Left renal cortex interstitium (tissue), 4 donors: ENCODE measurements at places on chromosomes 11 and 22. TPM values are rescaled to one million over a fixed set of nuclear protein-coding genes. Genes with fewer than 3 reads are reported as not detected.

SEZ6L gene
- 0.17 TPM for polyA plus RNA-seq

MUC5AC gene
- not detected for polyA plus RNA-seq

CLCF1 gene
- polyA plus RNA-seq, result 4.9 TPM

KCNE3 gene
- polyA plus RNA-seq, result 27.8 TPM

- no peak for DNase-seq
These were observed 25.9 kb upstream of the SCARF2 start for GRCh38 chr22:20463324-20464095.

DNA sequence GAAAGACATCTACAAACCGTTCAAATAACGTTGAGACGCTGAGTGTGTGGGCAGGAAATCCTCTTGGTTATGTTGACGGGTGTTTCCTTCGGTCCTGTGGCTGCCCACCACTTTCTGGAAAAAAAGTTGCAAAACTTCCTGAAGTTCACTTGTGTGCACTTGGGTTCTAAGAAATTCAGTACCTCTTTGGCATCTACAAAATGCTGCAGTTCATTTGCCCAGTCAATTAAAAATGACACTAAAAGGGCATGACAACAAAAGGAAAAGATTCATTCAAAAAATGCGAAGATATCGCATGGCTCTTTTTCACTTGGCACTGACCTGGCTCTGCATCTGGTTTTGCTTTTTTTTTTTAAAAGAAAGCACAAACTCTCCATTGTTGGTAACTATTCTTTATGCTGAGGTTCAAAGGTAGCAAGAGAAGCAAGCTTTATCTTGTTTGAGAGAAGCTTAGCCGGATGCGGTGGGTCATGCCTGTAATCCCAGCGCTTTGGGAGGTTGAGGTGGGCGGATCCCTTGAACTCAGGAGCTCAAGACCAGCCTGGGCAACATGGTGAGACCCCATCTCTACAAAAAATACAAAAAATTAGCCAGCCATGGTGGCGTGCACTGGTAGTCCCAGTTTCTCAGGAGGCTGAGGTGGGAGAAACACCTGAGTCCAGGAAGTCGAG, 10.6 kb upstream of the XBP1 start:
- no peak for DNase-seq

DNA sequence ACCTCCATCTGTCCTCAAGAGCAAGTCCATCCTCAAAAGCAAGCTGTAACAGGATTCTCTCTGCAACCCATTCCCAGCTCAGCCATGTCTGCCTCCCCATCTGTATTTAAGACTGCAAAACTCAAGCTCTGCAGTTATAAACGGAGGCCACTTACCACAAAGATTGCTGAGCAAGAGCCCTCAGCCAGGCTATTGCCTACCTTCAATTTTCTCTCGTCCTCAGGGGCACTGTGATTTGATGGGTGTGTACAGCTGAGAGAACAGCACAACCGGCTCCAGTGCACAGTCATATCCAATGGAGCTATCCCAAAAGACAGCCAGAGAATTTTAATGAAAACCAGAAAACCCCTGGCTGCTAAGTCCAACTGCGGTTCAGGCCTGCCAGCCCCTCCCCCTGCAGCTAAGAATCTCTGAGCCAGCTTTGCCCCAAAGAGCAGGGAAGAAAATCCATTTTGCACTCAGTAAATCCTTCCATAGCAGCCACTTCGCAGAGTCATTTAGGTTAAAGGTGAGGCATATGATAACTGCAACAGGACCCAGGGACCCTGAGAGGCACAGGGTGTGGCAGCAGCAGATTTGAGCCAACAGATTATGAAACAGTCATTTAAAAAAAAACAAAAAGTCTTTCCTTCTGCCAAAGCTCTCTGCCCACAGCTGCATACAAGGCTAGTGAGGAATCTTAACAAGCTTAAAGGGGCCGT, 37.6 kb downstream of the RAB30 start:
- DNase-seq, result no peak

DNA sequence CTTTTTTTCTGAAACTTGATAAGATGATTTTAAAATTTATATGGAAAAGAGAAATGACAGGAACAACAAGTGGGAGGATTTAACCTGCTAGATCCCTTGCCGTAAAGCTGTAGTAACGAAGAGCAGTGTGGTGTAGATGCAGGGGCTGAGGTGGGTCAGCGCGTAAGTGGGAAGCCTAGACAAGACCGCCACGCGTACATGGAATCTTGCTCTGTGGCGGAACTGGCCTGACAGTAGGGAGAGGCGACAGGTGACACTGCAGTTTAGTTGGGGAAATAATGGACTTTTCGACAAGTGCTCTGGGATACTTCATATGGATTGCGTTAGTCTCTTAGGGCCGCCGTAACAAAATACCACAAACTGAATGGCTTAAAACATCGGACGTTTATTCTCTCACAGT, 28.8 kb downstream of the TNRC6B start:
- no peak for DNase-seq

DNA sequence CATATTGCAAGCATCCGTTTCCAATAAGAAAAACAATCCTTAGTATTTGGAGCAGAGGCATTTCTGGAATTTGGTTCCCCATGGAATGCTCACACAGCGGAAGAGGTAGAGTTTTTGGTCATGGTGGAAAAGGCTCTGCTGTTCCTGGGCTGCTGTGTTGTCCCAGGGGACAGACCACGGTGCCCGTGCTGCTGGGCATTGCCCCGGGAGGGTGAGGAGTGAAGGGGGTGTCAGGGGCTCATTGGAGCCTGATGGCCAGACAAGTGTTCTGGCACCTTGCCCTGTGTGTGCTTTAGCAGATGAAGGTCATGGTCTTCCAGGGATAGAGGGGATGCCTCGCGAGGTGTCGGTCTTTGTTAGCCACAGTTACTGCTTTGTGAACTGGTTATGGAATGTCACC, 61.2 kb downstream of the MPPED1 start:
- no peak for DNase-seq

DNA sequence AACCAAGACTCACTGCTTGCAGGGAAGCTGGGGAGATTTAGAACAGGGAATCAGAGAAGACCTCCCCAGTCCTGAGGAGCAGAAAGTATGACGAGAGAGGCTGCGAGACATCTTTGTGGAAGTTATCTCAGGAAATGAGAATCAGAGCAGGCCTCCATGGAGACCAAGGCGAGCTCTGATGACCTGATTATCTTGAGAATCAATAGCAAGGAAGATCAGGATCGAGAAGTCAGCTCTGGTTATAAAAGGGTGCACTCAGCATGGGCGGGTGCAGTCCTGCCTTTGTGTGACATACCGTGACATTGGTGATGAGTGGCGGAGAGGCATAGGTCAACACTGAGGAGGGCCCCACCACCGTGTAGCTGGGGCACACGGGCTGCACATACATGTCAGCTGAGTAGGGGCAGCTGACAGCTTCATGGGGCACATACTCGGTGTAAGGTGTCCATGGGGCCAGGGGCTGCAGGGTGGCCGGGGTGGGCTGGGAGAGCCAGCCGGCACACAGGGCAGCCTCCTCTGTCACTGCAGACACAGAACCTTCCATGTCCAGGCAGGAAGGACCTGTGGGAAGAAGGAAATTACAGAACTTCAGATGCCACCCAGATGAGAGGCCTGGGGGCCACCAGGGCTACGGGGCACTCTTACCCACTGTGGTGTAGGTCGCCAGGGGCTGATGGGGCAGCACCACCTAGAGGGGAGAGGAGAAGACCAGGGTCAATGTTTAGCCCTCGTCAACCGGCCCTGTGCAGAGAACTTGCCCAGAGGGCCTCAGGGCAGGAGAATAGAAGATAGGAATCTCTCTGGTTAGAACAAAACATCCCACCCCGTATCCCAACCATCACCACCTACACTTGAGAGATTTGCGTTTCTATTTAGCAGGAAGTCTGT, 21.7 kb downstream of the POU2AF1 start:
- DNase-seq, result no peak

- no peak for DNase-seq
These were observed 63.2 kb upstream of the ARFGAP3 start for GRCh38 chr22:42920101-42920820.
